ENCODE measurements at places on chromosomes 6 and 20.

DNA sequence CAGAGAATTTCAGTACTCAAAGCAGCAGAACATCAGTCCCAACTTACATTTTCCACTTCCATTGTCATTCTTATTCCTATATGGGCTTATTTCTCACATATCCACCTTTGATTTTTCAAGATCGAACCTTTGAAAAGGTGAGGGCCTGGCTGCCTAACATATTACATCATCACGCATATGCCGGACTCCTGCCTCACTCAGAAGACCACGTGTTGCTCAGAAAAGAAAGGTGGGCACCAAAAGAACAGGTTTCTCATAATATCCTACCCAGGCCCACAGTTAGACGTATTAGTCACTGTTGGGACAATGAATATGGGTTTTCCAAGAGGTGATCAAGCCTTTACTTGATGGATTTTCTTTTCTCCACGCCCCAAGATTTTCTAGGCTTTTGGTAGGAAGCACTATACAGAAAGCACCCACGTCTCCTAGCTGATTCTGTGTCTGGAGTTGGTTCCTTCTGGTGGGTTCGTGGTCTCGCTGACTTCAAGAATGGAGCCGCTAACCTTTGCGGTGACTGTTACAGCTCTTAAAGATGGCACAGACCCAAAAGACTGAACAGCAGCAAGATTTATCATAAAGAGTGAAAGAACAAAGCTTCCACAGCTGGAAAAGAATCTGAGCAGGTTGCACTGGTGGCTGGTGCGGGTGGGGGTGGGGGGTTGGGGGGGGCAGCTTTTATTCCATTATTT is 168.9 kb downstream of the ATXN1 start:
- no peak for DNase-seq

GRCh38 chr6:71346334-71346694 is 57.7 kb downstream of the OGFRL1 start:
- no peak for DNase-seq

GRCh38 chr6:5208057-5208456 is 52.7 kb downstream of the LYRM4 start:
- no peak for DNase-seq

DNA sequence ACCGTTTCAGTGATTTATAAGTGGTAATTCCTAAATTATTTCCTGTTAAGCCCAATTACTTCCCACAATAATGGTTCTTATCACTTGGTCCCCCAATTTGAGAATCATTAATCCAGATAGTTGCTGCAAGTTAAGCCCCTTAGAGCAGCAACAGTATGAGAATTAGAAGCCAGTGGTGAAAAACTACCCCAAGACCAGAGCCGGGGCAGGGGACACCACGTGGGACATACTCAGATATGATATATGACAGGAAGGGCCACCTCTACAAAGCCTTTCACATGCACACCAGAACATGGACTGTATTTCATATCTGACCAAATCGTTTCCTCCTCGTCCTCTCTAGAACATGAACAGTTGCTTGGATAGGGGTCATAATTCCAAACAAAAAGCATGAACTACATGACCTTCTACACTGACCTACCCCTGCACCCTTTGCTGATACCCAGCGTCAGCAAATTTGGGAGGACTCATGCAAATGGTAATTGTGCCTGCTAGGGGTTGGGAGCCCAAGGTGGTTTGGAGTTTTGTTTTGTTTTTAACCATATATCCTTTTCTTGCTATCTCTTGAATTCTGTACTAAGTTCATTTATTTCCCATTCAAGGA is 3.9 kb downstream of the JAG1 start:
- peak; percentile 33 for DNase-seq

DNA sequence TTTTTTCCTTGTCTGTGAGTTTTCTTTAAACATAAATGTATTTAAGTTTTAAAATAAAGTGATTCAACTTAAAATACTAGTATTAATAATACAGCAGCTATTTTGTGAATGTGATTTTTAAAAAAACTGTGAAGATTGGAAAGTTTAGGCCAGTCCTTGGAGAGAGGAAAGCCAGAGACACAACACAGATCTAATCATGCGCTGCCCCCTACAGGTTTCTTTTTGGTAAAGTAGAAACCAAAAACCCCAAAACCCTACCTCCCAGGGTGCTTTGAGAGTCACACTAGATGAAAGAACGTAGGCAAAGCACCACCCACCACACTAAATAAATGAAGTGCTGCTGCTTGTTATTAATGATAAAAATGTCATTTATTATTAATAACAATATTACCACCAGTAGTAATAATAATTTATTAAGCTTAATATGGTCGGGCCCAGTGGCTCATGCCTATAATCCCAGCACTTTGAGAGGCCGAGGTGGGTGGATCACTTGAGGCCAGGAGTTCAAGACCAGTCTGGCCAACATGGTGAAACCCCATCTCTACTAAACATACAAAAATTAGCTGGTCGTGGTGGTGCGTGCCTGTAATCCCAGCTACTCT is 33.7 kb downstream of the SLC9A8 start:
- DNase-seq: peak; percentile 88

DNA sequence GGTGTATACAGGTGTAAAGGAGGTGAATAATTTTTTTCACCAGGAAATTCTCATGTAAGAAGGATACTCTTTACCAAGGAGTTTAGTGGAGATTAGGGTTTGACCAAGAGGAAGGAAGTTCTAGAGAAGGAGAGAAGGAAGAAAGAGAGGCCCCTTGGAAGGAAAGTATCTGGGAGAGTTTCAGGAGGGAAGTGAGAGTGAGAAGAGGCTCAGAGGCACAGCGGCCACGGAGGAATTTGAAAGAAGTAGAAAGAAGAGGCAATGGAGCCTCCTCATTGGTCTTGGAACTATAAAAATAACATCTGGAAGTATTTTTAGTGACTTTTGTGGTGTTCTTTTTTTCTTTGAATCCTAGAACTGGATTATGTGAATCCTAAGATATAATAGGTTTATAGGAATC is 50.8 kb upstream of the MCUR1 start:
- DNase-seq: no peak
